ENCODE measurements at places on chromosomes 5 and 9.

GRCh38 chr9:33158843-33159776 is 8.0 kb downstream of the B4GALT1 start:
- no peak for DNase-seq

GRCh38 chr5:142455856-142456255 is 131.0 kb upstream of the SPRY4 start:
- DNase-seq = no peak

DNA sequence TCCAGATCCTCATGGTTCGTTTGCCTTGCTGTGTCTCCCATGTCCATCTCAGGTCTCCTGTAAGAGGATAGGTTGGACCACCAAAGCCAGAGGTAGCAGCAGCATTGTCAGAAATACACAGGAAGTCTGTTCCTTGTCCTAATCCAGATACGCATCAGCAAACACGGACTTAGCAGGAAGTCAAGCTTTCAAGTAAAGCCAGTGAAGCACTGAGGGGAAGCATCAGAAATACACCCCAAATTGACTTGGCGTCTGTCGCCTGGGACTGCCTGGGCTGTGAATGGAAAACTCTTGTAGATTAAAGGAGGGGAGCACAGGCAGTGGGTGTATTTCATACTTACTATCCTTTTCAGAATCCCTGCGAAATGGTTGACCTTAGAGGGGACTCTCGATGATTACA is 171.3 kb downstream of the PSAT1 start:
- no peak for DNase-seq

DNA sequence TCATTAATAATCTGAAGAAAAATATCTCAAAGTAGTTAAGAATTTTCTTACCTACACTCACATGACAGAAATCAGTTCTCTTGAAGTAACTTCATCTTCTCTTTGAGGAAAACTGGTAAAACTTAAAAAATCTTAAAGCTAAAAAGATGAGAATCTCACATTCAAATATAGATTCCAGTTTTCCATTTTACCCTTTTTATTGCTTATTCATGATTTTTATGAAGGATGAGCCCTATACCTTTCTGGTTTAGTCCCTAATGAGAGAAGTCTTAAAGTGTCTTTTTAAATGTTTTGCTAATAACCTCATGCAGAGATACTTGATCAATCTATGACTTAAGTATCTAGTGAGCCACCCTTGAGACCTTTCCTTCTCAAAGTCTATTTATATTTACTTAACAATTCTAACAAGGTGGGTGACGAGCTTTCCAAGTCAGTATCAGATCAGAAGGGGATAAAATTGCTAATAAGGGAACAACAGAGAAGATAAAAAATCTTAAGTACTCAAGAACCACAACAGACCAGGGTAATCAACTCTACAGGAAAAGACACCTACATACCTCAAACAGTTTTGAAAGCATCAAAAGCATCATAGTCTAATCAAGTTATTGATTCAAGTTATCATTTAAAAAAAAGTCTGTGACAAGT is 2.6 kb downstream of the IARS1 start:
- no peak for DNase-seq

DNA sequence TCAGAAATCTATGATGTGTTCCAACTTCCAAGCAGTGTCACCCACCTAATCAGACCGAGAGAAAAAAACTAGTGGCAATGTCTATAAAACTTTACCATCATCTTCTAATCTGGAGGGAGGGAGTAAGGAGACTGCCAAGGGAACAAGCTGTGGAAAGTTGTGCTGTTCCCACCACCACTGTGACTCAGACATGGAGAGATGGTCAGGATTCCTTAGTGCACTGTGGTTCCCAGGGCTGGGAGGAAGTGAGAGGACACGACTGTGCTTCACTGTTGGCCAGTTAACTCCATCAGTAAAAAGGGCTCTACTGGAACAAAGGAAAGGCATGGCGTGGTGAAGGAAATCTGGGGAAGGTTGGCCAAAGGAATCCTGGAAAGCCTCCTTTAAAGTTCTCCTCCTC is 18.8 kb downstream of the TICAM2 start:
- DNase-seq = no peak

DNA sequence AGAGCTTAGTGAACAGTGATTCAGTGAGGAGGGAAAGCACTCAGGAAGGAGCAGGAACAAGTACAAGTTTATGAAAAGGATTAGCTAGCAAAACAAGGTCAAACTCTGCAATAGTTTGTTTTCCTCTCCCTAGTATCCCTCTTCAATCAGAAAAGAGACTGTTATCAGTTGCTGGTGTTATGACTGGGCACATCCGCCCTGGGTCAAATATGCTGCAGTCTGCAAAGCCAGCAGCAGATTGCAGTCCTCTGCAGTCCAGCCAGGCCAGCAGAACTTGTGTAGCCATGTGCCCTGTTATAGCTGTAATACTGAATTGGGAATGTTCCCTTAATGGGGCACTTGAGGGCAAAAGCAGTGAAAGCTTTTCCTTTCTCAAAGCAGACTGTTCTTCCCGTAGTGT is 12.0 kb downstream of the PCDHAC2 start:
- no peak for DNase-seq

GRCh38 chr5:118918232-118918631 is 70.1 kb downstream of the DTWD2 start:
- DNase-seq = no peak

DNA sequence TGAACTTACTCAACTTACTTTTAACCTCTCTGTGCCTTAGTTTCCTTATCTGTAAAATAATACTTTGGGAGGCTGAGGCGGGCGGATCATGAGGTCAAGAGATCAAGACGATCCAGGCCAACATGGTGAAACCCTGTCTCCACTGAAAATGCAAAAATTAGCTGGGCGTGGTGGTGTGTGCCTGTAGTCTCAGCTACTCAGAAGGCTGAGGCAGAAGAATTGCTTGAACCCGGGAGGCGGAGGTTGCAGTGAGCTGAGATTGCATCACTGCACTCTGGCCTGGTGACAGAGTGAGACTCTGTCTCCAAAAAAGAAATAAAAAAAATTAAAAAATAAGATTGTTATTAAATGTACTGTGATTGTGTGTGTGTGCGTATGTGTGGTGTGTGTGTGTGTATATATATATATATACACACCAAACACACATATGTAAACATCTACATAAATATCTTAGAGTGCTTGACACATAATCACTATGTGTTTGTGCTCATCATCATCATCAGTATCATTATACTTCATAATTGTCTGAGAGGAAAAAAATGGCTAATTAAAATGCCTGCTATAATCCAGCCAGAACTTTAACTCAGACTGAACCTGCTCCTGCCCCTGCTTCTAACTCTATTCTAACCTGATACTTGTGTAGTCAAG is 312.8 kb downstream of the FER start:
- no peak for DNase-seq

DNA sequence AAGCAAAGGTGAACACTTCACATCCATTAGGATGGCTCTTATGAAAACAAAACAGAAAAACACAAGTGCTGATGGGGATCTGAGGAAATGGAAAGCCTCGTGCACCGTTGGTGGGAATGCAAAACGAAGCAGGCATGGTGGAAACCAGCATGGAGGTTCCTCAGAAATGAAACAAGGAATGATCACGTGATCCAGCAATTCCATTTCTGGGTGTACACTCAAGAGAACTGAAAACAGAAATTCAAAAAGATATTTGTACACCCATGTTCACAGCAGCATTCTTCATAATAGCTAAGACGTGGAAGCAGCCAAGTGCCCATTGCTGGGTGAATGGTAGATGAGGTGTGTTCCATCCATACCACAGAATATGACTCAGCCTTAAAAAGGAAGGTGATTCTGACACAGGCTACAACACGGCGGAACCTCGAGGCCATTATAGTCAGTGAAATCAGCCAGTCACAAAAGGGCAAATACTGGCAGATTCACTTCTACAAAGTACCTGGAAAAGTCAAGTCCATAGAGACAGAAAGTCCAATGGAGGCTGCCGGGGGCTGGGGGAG is 87.2 kb upstream of the RAPGEF1 start:
- DNase-seq = no peak

GRCh38 chr5:83964271-83964670 is 243.6 kb upstream of the HAPLN1 start:
- DNase-seq = no peak

- DNase-seq = no peak
Observed at GRCh38 chr5:176817369-176817840, 7.0 kb downstream of the UNC5A start.

DNA sequence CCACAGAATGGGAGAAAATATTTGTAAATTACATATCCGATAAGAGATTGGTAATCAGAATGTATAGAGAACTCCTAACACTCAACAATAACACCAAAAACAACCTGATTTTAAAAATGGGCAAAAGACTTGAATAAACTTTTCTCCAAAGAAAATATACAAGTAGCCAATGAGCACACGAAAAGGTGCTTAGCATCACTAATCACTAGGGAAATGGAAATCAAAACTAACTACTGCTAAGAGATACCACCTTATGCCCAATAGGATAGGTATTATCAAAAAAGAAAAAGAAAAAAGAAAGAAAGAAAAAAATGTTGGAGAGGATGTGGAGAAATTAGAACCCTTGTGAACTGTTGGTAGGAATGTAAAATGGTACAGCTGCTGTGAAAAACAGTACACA is 212.1 kb downstream of the TLR4 start:
- no peak for DNase-seq

GRCh38 chr5:135236908-135237747 is 161.9 kb downstream of the MACROH2A1 start:
- no peak for DNase-seq

- DNase-seq = no peak
Observed at GRCh38 chr9:133978226-133978898, 13.8 kb downstream of the VAV2 start.

DNA sequence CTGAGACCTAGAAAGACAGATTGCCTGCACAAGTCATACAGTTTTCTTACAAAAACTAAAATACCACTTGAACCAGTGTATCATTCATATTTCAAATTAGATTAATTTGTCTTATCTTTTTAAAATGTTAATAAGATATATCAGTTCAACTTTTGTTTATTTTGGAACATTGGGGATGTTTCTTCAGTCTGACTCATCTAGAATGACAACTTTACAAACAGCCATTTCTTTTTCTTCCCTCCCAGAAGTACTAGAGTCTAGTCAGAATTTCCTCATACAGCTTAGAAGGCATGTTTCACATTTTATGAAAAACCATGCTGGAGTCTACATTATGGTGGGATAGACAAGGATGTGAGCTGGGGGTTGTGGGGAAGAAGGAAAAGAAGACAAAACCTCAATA is 262.5 kb downstream of the NFIB start:
- DNase-seq = no peak

- DNase-seq = no peak
Observed at GRCh38 chr5:10192309-10192708, 57.4 kb downstream of the ATPSCKMT start.

DNA sequence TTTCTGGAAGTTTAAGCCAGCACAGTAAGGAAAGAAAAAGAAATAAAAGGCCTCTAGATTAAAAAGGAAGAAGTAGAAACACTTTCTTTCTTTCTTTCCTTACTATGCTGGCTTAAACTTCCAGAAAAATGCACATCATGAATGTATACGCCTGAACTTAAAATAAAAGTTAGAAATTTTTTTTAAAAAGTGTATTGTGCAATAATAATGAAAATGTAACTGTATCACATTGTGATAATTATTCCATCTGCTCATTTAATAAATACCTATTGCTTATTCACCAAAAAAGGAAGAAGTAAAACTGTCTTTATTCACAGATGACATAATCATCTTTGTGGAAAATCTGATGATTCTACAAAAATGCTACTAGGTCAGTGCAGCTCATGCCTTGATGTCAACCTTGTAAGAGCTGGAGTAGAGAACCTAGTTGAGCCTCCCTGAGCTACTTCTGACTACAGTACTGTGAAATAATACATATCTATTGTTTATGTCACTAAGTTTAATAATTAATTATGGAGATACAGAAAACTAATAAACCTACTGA is 49.4 kb downstream of the MCTP1 start:
- DNase-seq = no peak

DNA sequence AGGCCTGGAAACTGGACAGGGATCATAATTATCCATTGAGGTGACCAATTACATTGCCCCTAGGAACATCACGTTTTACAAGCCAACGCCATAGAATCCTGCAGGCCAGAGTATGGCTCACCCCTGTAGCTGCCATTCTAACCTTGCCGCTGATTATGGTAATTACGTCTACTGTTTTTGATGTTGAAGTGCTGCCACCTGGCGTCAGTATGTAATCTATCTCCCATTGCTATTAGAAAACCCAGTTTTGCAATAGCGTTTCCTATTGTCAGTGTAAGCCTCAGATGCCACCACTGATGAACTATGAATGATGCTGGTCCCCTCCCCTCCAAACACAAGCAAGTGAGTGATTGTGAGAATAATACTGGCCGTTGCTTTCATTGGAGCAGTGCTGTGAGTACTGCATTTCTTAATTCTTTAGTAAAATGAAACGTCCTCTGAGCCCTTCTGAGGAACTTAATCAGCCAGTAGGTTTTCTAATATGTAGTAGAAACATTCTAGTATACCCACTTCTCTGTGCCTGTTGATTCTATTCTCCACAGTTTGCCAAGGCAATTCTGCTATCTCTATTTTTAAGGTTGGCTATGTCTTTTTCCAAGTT is 100.5 kb upstream of the NMUR2 start:
- no peak for DNase-seq

DNA sequence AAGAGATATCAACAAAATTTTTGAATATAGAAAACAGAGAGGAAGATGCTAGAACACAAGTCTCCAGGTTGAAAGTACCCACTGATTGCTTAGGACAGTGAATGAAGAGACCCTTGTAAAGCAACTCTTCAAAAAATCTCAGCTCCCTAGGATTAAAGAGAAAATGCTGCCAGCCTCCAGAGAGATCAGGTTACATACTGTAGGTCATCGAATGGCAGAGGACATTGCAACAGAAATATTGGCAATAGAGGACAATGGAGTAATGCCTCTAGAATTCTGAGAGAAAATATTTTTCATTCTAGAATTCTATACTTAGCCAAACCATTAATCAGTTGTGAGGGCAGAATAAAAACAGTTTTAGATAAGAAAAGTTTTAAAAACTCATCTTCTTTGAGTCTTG is 43.1 kb upstream of the ELL2 start:
- no peak for DNase-seq

DNA sequence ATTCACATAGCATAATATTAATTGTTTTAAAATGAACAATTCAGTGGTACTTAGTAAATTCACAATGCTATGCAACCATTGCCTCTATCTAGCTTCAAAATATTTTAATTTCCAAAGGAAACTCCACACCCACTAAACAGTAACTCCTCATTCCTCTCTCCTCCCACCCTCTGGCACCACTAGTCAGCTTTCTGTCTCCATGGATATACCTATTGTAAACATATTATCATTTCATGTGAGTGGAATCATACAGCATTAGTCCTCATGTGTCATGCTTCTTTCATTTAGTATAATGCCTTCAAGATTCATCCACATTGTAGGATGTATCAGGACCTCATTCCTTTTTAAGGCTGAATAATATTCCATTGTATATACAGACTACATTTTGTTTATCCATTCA is 48.6 kb downstream of the PHF2 start:
- no peak for DNase-seq

All from amygdala (tissue), 56 donors.